ENCODE measurements at places on chromosomes 1 and 21. TPM values are rescaled to one million over a fixed set of nuclear protein-coding genes. Genes with fewer than 3 reads are reported as not detected.

Gene TSPAN1
- 0.68 TPM for total RNA-seq

Gene S100A14
- total RNA-seq, result not detected

Gene SLC30A10
- total RNA-seq, result not detected

Gene SLC19A1
- 11.0 TPM for total RNA-seq

Gene GSTM3
- total RNA-seq, result 41.4 TPM

Gene OR2T2
- not detected for total RNA-seq

Gene HIVEP3
- total RNA-seq, result 0.78 TPM

Gene CELA2A
- total RNA-seq, result not detected

Gene HORMAD1
- total RNA-seq, result not detected

Gene CLCA1
- total RNA-seq, result not detected

Gene OR2M3
- not detected for total RNA-seq

Gene CLEC20A
- not detected for total RNA-seq

Gene SDF4
- 196 TPM for total RNA-seq

Gene TACSTD2
- total RNA-seq, result not detected

Gene PTGFRN
- 51.1 TPM for total RNA-seq

Gene DMRTA2
- total RNA-seq, result not detected

Gene FCGR2B
- not detected for total RNA-seq

Gene TMEM82
- not detected for total RNA-seq

Gene PLA2G2D
- not detected for total RNA-seq

Gene TRIM58
- total RNA-seq, result 1.5 TPM

Gene MIXL1
- 0.18 TPM for total RNA-seq

Gene WNT3A
- not detected for total RNA-seq

Gene C1orf74
- total RNA-seq, result 1.6 TPM

Gene BGLAP
- total RNA-seq, result 0.52 TPM

Gene CHAF1B
- total RNA-seq, result 5.5 TPM

Gene PPIAL4G
- total RNA-seq, result not detected

Gene SSU72
- total RNA-seq, result 121 TPM

Gene OPRD1
- 0.27 TPM for total RNA-seq

Gene HSPB7
- 3.4 TPM for total RNA-seq

Gene RHEX
- not detected for total RNA-seq

Gene CCDC30
- 3.3 TPM for total RNA-seq

Gene LY9
- total RNA-seq, result not detected
